Stimulated activated CD8-positive, alpha-beta memory T cell treated with anti-CD3 and anti-CD28 coated beads, Interleukin-7, amount 100 ng/mL, for 1 hour (primary cell): ENCODE measurements at places on chromosomes 1 and 21.

DNA sequence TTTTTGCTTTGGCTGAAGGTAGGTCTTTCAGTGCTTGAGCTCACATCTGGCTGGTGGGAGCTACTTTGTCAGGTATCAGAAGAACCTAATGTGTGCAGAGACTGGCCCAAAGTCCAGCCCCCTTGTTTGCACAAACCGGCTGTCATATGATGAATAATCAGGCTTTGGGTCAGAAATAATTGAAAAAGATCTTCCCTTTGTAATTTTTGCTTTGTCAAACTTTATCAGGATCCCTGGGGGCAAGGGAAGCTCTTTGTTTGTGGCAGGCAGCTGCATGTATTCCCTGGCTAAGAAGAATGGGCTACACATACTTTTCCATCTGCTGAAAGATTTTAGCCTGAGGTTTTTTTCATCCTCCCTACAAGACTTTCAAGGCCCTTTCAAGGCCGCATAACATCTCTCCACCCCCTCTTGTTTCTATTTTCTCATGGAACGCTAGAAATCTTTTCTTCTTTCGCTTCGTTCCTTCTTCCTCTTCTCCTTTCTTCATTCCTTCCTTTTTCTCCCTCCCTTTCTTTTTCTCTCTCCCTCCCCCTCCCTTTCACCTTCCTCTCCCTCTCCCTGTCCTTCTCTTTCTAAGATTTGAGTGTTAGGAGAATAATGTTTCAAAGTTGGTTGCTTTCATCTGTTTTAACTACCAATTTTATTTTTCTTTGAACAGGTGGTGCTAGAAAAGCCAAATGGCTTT is 25.5 kb downstream of the TUFT1 start:
- DNase-seq = no peak

- no peak for DNase-seq
Observed at GRCh38 chr1:104531990-104532389, 782.3 kb downstream of the AMY1C start.

DNA sequence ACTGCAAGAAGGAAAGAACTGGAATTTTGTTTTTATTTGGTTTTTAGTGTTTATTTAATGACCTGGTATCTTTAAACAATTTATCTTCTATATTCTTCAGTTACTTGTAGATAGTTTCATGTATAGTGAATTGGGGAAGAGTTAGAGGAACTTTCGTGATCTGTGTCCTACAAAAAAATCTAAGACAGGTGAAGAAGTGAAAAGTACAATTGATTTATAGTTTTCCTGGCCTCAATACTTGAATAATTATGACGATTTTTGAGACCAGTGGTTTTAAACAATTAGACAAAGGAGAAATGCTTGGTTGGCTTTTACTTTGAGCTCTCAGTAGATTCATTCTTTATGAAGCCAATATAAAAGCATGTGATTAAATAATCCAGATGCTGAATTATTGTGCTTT is 7.5 kb downstream of the MIER1 start:
- no peak for DNase-seq

GRCh38 chr1:182084487-182085316 is 23.2 kb upstream of the ZNF648 start:
- peak; percentile 24 for DNase-seq

DNA sequence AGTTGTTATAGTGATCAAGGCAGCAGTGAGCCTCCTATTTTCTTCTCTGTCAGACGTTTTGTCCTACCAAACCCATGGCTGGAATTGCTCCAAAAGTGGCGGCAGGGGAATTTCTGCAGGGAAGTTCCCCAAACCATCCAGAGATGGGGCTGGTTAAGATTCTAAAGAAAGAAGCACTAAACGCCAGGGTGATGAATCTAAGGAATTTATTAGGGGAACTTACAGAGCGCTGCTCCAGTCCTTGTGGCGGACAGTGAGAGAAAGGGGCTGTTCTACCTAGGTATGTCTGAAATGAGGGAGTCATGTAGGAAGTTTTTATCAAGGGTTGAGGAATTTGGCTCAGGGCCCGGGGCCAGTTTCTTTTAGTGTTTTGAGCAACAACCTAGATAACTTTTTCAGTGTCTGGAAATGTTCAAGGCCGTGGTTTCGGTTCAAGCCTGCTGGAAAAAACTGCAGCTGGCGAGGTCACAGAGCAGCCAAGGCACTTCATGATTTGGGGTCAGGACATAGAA is 222.4 kb upstream of the B3GALT2 start:
- no peak for DNase-seq

- no peak for DNase-seq
Observed at GRCh38 chr1:91830242-91831131, 55.5 kb downstream of the TGFBR3 start.

DNA sequence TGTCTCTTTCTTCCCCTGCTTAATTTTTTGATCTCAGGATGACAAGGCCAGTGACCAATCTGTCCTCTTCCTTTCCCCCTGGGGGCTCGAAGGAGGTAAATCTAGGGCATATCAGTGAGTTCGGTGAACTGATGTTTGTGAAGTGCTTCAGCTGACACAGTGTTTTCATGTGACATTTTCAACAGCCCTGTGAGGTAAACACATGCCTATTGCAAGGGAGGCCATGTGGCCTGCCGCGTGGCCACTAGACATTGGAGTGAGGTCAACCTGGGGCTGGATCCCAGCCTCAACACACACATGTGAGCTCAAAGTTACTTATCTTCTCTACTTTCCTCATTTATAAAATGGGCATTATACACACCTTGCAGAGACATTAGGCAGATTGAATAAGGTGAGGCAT is 126.3 kb downstream of the PLPP3 start:
- DNase-seq = no peak

- no peak for DNase-seq
Observed at GRCh38 chr21:30102871-30103270, 63.7 kb downstream of the CLDN17 start.

DNA sequence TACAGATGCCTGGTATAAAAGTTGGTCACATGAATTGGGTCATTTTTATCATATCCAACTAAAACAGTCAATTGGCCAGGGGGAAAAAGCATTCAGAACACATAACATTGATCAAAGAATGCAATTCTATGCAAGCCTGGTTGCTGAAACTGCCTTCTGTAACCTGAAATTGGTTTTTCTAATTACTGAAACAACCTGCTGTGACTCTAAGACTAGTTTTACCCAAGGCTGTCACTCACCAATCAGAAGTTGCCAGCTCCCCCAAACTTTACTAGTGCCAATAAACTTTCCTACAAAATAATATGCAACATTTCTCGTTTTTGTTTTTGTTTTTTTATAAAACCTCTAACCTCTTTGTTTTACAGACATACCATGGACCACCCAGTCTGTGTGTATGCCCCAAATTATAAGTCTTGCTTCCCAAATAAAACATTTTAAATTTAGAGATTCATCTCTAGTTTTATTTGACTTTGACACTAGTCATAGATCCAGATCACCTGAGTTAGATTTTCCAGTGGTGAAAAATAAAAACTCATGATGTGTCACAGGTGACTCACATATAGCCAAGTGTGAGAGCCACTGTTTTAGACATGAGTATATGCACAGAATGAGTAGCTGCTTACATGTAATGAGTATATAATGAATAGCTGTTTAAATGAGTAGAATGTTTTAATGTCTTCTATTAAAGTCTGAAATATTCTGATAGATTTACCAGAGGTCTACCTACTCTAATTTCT is 64.2 kb upstream of the CR2 start:
- DNase-seq = no peak
